ENCODE measurements at places on chromosomes 5 and 9.

GRCh38 chr5:4258170-4258569, 662.5 kb downstream of the IRX1 start:
- DNase-seq = no peak

DNA sequence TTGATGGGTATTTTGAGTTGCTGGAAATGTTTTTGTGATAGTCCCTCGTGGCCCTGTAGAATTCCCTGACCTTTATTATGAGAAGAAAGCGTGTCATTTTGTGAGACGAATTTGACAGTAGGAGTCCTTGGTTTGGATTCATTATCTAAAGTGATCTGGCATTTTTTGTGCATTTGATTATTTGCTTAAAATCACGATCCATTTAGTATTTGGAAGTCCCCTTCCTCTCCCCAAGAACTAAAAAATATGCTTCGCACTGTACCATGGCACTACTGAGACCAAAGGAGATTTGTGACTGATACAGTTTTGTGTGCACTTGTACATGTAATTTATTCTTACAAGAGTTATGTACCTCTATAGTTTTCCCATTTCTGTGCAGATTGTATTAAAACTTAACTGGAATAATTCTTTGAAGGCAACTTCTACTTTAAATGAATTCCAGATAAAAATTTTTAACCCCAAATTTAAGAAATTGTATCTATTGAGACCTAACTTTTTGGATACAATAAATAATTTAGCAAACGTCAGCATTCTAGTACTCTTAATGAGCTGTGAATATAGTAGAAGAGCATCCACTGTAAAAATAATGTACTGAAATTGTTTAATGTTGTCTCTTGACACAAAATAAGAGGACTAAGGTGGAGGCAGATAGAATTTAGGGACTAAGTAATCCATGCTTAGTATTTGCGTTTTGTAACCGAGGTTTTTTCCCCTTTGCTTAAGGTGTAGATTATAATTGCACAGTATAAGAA, 2.1 kb downstream of the MAP3K1 start:
- DNase-seq = no peak

- DNase-seq = no peak
Observed at GRCh38 chr5:61595426-61595825, 263.4 kb downstream of the ZSWIM6 start.

- no peak for DNase-seq
Observed at GRCh38 chr5:169609716-169610115, 26.1 kb downstream of the SPDL1 start.

DNA sequence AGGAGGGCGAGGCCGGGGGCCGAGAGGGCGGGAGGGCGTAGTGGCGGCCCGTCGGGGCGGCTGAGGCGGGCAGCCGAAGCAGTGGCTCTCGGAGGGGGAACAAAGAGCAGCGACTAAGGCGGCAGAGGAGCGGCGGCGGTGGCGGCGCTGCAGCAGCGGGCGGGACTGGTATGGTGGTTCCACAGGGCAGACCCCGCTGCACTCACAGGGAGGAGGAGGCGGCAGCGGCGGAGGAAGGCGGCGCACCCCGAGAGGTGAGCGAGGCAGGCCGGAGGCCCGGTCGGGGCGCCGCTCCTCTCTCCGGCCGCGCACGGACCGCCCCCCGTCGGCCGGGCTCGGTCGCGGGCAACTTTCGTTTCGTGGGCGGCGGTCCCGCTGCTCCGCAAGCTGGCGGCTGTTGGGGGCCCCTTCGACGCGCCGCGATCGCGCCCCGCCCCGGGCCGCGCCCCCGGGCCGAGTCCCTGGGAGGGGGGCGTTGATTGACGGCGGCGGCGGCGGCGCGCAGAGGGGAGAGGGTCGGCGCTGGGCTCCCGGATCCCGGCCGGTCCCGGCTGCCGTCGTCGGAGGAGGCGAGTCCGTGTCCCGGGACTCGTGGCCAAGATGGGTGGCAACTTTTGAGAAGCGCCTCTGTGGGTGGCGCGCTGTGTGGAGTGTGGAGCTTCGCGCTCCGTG, 467 bp downstream of the CNOT6 start:
- DNase-seq = peak; percentile 46

DNA sequence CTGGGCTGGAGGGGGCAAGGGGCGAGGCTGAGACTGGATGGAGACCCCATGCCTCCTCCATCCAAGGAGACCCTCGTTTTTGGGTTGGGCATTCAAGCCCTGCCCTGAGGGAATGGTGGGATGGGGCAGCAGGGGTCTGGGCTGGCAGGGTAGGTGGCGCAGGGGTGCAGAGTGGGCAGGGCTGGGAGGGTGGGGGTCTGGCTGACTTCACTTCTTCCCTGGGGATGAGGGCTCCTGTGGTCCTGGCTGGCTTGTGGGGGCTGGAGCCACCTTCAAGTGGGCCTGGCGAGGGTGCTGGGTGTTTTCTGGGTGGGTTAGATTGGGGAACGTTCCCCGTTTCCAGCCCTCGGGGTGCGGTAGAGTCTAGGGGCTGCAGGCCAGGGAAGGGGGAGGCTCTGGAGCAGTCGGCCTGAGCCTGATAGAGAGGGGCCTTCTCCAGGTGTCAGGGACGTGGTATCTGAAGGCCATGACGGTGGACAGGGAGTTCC, 412 bp downstream of the LCN1 start:
- no peak for DNase-seq

GRCh38 chr9:124122813-124123462, 111.4 kb downstream of the LHX2 start:
- DNase-seq = no peak

- DNase-seq = no peak
Observed at GRCh38 chr5:1745123-1745795, 54.4 kb downstream of the MRPL36 start.

GRCh38 chr5:148986636-148987035, 76.2 kb downstream of the SH3TC2 start:
- DNase-seq = no peak

GRCh38 chr5:1488882-1489680, 34.7 kb downstream of the LPCAT1 start:
- no peak for DNase-seq

DNA sequence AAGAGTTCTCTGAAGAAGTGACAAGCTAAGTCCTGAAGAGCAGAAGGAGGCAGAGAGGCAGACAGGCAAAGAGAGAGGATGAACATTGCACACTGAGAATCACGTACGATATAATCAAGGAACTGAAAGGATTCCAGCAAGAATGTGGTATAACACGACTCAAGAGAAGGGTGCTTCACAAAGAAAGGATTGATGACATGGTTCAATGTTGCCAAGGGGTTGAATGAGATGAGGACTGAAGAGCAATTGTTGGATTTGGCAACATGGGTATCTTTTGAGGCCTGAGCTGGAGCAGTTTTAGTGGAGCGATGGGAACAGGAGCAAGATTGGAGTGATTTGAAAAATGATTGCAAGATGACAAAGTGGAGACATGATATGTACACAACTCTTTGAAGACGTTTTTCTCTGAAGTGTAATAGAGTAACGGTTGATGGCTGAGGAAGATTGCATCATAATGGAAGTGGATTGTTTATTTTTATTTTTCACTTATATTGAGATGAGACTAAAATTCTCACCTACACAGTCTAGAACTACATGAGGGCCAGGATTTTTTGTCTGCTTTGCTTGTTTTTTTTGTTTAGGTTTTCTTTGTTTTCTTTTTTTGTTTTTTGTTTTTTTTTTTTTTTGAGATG, 1049.9 kb upstream of the WWC1 start:
- DNase-seq = no peak

- no peak for DNase-seq
Observed at GRCh38 chr9:72465593-72465984, 55.8 kb upstream of the TMC1 start.

DNA sequence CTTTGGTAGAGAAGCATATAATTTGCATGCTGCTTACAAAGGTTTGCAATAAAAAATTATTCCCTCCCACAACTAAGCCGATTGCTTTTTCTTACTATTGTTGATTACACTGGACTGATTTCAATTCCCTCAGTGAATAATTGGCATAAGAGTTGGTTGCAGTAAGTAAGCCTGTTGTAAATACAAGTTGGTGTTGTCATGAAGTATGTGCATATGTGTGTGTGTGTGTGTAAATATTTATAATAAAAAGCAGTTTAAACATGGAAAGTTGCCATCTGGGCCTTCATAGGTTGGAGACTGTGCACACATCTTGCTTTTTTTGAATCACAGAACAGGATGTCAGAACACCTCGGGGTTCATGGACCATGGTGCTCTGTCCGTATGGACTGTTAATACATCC, 131.2 kb downstream of the ATP10B start:
- no peak for DNase-seq

- DNase-seq = no peak
Observed at GRCh38 chr5:1484730-1485578, 38.8 kb downstream of the LPCAT1 start.
